GM12864 (cell line): ENCODE measurements at places on chromosomes 11 and 22.

GRCh38 chr22:37752189-37753087 is 55.3 kb upstream of the GCAT start:
- DNase-seq = no peak

DNA sequence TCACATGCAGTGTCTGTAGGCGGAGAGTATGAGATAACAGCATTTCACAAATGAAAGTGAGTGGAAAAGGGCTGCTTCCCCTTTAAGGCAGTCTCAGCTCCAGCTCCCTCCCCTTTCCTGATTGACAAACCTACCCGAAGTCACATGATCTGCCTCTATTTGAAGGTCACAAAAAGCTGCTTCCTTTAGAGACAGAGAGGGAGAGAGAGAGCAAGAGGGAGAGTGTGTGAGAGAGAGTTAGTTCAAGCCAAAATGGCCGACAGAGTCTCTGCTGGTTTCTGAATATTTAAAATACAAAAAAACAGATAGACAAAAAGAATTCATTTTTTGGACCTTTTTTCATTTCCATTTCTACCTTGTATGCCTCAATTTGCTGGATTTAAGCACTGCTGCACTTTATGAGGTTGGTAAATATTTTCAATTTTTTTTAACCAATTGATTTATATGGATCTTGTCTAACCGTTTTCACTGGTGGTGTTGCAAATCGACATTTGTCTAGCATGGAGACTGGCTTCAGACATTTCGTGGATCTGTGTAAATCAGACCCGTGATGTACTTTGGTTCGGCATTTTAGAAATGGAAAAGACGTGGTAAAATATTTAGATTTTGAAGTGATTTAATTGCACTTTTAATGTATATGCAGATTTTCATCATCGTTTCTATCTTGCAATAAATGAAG is at the start of gene TNRC6B:
TSS of gene TNRC6B (plus strand) at position 188 of the 679 bp plus-strand sequence. CDS start at position 399, 211 bp downstream.
- DNase-seq = peak; percentile 98

GRCh38 chr22:34841331-34841771 is 224.6 kb upstream of the ISX start:
- DNase-seq = no peak

DNA sequence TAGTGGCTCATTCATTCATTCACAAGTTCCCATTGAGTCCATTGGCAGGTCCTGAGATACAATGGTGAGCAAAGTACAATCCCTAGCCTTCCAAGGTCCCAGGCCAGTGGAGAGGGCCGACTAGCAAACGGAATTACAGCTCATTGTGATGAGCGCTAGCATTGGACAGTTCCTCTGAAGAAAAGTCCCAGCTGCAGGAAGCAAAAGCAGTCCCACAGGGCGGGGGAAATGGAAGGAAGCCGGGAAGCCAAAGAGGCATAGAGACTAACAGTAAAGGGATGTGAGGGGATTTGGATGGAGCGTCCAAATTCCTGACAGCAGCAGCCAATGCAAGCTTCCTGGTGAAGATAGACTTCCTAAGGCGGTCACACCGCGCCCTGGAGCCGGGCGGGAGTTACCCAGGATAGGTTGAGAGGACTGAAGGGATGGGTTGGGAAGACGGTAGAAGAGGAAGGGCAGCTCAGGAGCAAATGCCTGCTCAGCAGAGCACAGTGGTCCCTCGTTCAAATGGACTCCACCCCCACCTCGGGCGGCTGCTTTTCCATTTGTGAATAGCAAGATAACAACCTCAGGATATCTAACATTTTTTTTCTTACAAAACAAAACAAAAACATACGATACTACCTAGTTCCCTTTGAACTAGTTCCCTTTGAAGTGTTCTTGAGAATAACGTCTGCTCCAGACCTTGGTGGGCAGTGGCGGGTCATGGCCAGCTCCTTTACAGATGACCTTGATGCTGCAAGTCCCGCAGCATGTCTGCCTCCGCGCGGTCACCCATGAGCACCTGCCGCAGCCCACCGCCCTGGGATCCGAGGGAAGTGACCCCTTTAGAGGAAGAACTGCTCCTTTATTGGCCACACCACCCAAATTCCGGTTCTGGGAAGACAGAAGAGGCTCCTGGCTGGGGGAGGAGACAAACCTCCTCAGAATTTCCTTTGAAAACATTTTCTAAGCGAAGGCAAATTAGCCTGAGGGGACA is 132.9 kb downstream of the RASSF10 start:
- DNase-seq = no peak

DNA sequence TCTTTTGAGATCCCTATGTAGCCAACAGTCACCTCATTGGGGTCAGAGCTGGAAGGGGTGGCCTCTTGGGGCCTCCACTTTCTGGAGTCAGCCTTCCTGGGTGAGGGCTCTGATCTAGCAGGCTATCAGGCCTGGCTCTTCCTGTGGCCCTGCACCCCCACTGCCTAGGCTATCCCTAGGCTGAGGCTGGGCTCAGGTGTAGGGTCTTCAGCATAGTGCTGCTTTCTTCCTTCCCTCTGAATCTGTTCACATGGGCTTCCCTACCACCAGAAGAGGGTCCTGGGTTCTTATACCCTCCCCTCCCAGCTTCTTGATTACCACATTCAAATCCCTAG is 456 bp upstream of the SPI1 start:
- no peak for DNase-seq

DNA sequence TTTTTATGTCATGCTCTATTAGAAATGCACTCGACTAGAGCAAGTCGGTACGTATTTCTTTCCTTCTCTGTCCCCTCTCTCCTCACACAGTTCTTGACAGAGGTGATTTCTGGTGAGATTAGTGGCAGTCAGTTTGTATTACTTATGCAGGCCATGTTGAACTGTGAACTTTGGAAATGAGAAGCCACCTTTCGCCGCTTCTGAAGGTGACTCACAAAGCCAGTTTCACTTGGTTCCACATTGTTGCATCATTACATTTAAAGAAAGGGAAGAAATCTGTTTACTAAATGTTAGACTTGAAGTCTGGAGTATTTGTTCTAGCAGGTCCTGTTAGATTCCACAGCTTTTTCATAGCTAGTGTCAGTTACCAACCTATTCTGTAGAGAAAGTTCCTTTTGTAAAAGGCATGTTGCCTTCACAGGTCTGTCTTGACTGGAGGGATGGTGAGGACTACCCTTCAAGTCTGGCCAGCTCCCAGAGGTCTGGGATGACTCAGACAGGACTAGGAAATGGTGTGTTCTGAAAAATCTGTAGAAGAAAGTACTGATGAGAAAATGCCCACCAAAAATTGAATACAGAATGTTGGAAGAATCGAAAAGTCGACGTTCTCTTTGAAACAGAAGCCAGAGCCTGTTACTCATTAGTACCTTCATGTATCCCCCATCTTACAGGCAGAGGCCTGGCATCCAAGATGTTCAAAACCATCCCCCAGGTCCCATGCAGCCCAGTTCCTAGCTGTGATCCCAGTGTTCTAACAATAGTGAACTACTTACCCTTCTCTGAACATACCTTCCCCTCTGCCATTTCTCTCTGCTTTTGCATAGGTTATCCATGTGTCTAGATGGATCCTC is 181.4 kb downstream of the DBX1 start:
- DNase-seq = peak; percentile 15

GRCh38 chr11:114008331-114008730 is 33.4 kb downstream of the HTR3A start:
- no peak for DNase-seq

DNA sequence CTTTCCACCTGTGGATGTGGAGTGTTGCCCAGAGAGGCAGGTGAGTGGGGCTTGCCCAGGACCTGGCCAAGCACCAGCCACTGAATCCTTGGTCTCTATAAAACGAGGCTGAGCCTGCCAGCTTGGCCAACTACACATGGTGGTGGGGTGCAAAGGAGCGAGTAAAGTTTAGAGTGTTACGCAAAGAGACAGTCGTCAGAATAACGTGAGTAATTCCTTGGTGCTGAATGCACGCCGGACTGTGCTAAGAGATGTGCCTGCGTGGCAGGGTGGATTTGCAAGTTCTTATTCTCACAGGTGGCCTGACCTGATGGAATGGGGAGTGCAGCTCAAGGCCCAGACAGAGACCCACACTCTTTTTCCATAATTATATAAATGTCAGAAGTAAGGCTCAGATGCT is 88.6 kb upstream of the B3GAT1 start:
- no peak for DNase-seq

- no peak for DNase-seq
These were observed 75.5 kb downstream of the MICAL2 start for GRCh38 chr11:12185914-12186313.

GRCh38 chr11:110196241-110196754 is 100.1 kb downstream of the RDX start:
- no peak for DNase-seq

DNA sequence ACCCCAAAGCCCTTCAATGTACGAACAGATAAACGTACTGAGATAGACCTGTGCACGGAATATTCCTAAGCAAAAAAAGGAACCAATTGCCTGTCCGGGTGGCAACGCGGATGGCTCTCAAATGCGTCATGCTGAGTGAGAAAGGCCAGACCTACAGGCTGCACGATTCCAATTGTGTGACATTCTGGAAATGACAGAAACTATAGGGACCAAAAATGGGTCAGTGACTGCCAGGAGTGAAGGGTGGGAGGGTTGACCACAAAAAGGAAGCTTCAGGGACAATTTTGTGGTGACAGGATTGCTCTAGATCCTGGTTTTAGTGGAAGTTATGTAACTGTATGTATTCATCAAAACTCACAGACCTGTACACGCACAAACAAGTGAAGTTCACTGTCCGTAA is 24.0 kb upstream of the SYT8 start:
- no peak for DNase-seq

DNA sequence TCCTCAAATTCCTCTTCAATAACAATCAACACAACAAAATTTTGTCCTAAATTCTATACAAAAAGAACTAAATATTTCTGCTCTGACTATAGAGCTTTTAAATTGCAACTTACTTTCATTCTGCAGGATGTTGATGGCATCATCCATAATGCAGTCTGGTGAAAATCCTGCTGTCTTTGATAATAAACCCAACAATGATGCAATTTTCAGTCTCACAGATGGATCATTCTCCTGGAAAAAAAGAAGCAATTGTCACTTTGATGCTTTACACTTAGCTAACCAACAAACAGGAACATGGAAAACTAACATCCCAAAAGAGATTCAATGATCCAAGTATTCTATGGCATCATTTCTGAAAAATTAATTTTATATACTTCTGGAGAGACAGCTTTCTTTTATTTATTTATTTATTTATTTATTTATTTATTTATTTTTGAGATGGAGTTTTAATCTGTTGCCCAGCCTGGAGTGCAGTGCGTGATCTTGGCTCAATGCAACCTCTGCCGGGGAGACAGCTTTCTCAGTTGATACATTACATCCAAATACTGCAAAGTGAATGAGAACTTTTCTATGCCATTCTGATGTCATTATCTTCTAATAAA is 13.0 kb downstream of the INTS4 start:
- no peak for DNase-seq

DNA sequence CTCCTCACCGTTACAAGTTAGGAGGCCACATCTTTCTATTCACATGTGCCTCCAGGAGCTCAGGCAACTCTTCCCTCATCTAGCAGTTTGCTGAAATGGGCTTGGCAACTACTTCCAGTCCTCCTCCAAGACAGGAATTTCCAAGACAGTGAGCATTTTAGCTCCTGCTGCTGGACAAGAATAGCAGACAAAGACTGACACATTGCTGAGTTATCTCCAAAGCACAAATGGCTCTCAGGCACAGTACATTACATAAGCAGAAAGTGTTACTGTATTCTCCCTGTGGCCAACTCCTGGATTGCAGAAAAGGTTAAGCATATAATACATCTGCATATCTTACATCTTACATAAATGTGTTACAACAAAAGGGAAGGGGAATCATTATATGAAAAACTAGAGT is 83.2 kb upstream of the POU2AF2 start:
- no peak for DNase-seq

DNA sequence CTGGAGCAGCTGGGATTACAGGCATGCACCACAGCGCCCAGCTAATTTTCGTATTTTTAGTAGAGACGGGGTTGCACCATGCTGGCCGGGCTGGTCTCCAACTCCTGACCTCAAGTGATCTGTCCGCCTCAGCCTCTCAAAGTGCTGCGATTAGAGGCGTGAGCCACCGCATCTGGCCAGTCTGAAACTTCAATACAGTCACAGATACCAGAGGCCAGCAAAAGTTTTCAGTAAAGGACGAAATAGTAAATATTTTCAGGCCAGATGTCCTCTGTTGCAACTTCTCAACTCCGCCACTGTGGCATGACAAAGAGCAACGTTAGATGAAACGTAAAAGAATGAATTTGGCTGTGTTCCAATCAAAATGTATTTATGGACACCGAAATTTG is 403.6 kb downstream of the MN1 start:
- DNase-seq = no peak

DNA sequence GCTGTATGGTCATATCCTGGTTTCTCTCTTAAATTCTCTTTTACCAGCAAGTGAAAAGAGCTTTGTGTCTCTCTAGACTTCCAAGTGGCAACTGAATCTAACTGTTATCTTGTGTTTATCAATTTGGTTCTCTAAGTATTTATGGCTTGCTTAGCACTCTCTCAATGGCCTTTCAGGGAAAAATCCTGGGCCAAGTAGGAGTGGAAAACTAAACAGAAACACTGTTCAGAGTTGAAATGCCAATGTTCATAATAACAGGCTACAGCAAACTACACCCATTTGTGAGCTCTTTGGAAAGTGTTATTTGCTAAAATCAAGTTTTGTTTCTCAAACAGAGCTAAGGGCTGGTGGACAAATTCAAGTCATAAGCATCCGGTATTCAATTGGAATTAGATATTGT is 10.1 kb downstream of the MMP12 start:
- DNase-seq = no peak

DNA sequence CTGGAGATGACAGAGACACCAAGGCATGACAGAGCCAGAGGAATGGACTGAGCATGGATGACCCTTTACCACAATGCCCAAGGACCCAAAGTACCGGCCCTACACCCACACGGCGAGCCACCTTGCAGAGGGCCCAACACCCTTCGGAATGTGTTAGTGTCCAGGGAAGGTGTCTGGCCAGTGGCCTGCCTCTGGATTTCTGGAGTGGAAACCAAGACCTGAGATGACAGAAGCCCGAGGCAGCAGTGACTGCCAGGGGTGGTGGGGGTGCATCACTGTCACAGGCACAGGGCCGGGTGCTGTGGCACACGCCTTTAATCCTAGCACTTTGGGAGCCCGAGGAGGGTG is 28.7 kb downstream of the PDGFB start:
- no peak for DNase-seq

- no peak for DNase-seq
These were observed 1356.2 kb downstream of the TBC1D22A start for GRCh38 chr22:48118654-48119053.

GRCh38 chr11:83033972-83034672 is 37.6 kb downstream of the RAB30 start:
- no peak for DNase-seq

- DNase-seq = no peak
These were observed 16.0 kb upstream of the TMPRSS4 start for GRCh38 chr11:118060869-118061268.

GRCh38 chr22:38694940-38695339 is 5.8 kb downstream of the JOSD1 start:
- no peak for DNase-seq

GRCh38 chr11:102927624-102927990 is 27.9 kb downstream of the MMP13 start:
- DNase-seq = no peak

- DNase-seq = no peak
These were observed 138.8 kb downstream of the AASDHPPT start for GRCh38 chr11:106216281-106216680.
